Activated CD8-positive, alpha-beta T cell treated with anti-CD3 and anti-CD28 coated beads, Interleukin-2, amount 10 ng/mL, durations not matched to agents 7 days and 5 days (primary cell): ENCODE measurements at places on chromosomes 6 and 20.

- H3K4me3 ChIP-seq, result no peak overlapping the region
- no peak for DNase-seq
- H3K36me3 ChIP-seq, result no peaks in the 10 kb centered on the region
- peaks cover 18% of the 10 kb centered on the region for H3K27me3 ChIP-seq
Measured at GRCh38 chr20:41643504-41643938, 25.3 kb upstream of the CHD6 start.

- H3K36me3 ChIP-seq, result no peaks in the 10 kb centered on the region
- no peaks in the 10 kb centered on the region for H3K4me1 ChIP-seq
- no peak overlapping the region for H3K4me3 ChIP-seq
Measured at GRCh38 chr20:38208088-38208487, 43.0 kb upstream of the TGM2 start.

DNA sequence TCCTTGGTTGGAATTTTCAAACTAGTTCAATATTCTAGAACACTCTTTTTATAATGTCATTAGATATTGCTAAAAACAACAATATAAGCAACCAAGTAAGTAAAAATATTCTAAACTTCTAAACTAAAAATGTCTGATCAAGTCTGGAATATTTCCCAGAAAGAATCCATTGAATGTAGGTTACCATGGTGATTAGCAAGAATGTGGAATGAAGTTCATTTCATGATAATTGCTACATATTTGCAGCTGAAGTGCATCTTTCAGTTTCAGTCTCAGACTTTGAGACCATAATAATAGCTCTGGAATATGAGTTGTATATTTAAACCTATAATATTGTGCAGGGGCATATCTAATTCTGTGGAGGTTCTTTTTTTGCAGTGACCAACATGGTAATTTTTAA lies 61.0 kb upstream of the NKAIN2 start:
- H3K27me3 ChIP-seq, result no peaks in the 10 kb centered on the region
- no peaks in the 10 kb centered on the region for H3K36me3 ChIP-seq
- DNase-seq, result no peak
- H3K27ac ChIP-seq, result no peak overlapping the region

DNA sequence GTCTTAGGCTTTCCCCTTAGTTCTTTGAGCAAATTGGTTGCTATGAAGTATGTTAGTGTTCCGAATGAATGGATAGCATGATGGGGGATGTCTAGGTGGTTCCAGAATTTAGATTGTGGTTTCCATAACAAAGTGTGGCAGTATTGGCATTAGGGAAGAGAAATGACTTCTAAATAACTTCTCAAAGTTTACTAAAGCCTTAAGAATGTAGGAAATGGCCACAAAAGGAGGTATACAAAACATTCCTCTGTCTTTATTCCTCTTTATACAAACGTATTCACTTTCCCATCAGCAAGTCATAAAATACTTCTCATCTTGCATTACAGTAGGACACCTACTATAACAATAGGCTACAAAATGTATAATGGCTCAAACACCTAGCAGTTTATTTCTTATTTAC lies 279.6 kb downstream of the ESR1 start:
- no peak overlapping the region for H3K4me3 ChIP-seq
- peaks cover 8% of the 10 kb centered on the region for H3K27me3 ChIP-seq
- no peak for DNase-seq
- H3K4me1 ChIP-seq, result no peaks in the 10 kb centered on the region
- H3K27ac ChIP-seq, result no peak overlapping the region
- no peaks in the 10 kb centered on the region for H3K36me3 ChIP-seq

- peaks cover 7% of the 10 kb centered on the region for H3K36me3 ChIP-seq
- H3K4me3 ChIP-seq, result no peak overlapping the region
- peaks cover 14% of the 10 kb centered on the region for H3K27me3 ChIP-seq
- no peak overlapping the region for H3K27ac ChIP-seq
Measured at GRCh38 chr6:132357120-132357519, 44.2 kb downstream of the MOXD1 start.

DNA sequence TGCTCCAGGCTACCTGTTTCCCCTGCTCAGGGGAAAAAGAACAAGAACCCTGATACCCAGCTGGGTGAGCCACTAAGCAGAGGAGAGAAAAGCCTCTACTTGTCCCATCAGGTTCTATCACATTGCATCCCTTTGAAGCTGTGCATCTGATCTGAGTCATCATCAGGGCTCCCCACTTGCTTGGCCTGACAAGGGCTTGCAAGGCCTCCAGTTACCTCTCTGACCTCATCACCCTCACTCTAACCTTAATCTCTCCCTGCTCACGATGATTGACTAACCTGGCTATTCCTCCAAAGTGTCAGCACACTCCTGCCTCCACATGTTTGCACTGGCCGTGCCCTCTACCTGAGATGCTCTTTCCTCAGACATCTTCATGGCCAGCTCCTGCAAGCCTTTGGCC lies 309.5 kb upstream of the CHD6 start:
- H3K4me1 ChIP-seq, result no peaks in the 10 kb centered on the region
- DNase-seq, result no peak
- no peak overlapping the region for H3K27ac ChIP-seq
- no peaks in the 10 kb centered on the region for H3K36me3 ChIP-seq

DNA sequence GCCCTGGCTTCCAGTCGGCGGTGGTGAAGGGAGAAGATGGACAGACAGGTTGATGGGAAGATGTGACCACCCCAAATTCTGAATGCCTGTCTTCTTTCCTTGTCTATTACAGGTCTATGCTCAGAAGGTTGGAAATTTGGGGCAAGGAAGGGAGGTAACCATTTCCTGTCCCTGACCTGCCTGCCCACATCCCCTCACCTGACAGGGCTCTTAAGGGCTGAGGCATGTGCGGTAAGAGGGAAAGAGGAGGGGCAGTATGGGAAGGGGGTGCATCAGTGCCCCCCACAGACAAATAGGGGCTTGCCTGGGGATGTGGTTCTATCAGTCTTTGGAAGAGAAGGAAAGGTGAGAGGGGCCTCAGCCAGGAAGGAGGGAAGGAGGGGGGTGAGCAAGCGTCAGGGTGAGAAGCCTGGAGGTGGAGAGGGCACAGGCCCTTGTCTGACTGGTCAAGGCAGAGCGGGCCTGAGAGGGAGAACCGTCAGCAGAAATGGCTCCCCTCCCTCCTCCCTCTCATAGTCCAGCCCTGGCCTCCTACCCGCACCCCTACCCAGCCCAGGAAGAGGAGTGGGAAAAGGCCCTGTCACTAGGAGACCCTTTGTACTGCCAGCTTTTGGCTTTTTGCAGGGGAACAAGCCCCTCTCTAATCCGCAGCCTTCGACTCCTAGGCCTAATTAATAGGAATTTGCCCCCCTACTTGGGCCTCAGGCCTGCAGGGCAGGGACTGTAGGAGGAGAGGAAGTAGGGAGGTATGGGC lies 104.4 kb upstream of the FOXP4 start:
- peak overlapping the region; percentile 21 for H3K4me3 ChIP-seq
- H3K27me3 ChIP-seq, result peaks cover 42% of the 10 kb centered on the region
- peak; percentile 42 for DNase-seq
- H3K36me3 ChIP-seq, result no peaks in the 10 kb centered on the region
- H3K27ac ChIP-seq, result peak overlapping the region; percentile 55

GRCh38 chr6:79438030-79438429 lies 99.2 kb downstream of the LCA5 start:
- H3K36me3 ChIP-seq, result no peaks in the 10 kb centered on the region
- H3K27ac ChIP-seq, result no peak overlapping the region
- no peak overlapping the region for H3K4me3 ChIP-seq
- no peak for DNase-seq

DNA sequence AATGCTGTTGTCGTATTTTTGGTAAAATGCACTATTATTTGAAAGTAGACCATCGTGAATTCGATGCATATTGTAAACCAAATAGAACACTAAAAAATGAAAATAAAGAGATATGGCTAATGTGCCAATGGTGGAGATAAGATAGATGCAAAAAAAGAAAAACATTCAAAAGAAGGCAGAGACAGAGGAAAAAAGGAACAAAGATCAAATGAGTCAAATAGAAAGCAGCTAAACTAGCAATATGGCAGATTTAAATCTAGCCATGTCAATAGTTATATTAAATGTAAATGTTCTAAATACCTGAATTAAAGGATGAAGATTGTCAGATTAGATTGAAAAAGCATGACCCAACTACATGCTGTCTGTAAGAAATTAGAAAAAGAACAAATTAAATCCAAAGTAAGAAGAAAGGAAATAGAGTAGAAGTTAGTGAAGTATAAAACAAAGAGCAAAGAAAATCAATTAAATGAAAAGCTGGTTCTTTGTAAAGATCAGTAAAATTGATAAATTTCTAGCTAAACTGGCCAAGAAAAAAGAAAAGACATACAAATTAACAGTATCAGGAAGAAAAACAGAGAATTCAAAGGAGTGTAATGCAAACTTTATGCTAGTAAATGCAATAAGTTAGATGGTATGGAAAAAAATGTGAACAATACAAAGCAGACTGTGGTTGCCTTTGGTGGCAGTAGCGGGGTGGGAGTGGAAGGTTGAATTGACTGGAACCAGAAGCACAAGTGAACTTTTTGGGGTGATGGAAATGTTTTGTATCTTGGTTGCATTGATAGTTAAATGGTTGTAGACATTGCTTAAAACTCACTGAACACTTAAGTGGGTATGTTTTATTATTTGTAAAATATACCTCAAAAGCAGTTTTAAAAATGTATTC lies 44.8 kb downstream of the PTPN1 start:
- DNase-seq, result no peak
- peaks cover 12% of the 10 kb centered on the region for H3K4me1 ChIP-seq
- peaks cover 22% of the 10 kb centered on the region for H3K36me3 ChIP-seq
- H3K27me3 ChIP-seq, result no peaks in the 10 kb centered on the region

DNA sequence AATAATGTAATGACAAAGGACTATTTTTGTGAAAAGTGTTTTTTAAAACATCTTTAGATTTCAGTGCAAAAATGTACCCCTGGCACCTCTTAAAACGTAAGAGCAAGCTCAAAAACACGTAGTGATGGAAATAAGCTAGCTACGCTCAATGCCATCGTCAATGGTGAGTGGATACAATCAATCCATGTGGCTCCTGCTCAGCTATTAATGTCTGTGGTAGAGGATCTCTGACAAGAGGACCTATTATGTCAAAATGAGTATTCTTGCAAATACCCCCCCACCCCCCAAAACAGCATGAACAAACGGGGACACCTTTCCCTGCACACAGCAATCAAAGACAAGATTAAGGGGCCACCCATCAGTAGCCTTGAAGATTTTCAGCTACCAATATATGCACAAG lies 65.1 kb upstream of the PTGIS start:
- no peaks in the 10 kb centered on the region for H3K27me3 ChIP-seq
- H3K4me3 ChIP-seq, result no peak overlapping the region
- H3K27ac ChIP-seq, result no peak overlapping the region

- H3K36me3 ChIP-seq, result peaks cover 14% of the 10 kb centered on the region
- H3K4me3 ChIP-seq, result no peak overlapping the region
- peaks cover 4% of the 10 kb centered on the region for H3K4me1 ChIP-seq
- no peak for DNase-seq
- no peak overlapping the region for H3K27ac ChIP-seq
Measured at GRCh38 chr6:72631480-72631879, 9.6 kb downstream of the KCNQ5 start.
